T-helper 9 cell (primary cell): ENCODE measurements at places on chromosomes 6 and 20.

- no peak for DNase-seq
Observed at GRCh38 chr20:46568570-46569129, 18.2 kb upstream of the OCSTAMP start.

GRCh38 chr20:4261333-4262284 is 246.3 kb upstream of the RNF24 start:
- no peak for DNase-seq

GRCh38 chr6:39887692-39888450 is 46.4 kb downstream of the MOCS1 start:
- no peak for DNase-seq

DNA sequence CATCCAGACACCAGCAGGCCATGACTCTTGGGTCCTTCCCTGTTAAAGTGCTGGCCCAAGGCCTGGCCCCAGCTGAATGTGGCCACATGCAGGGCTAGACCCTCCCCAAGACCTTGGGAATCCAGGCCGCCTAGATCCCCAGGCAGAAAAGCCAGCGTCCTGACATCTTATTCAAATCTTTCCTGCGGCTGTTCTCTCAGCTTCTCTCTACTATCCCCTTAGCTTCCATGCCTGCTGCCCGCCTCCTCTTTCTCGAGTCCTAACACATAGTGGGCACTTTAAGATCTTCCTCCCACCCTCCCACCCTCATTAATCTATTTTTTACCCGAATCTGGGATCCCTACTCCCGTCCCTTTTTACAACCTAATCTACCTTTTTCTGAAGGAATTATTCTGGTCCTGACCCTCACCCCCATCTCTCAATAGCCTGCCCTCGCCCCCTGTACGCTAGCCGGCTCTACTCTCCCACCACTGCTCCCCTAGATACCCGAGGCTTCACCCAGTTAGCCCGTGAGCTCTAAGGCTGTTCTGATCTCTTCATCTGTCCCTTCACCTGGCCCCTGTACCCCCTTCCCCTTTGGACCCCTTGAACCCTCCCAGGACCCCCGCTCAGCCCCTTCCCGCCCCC is at the start of gene CCHCR1:
Gene CCHCR1, minus strand, starts transcription at position 290 of the 627 bp plus-strand sequence. Its CDS starts 202 bp downstream, at position 88.
- DNase-seq = no peak

DNA sequence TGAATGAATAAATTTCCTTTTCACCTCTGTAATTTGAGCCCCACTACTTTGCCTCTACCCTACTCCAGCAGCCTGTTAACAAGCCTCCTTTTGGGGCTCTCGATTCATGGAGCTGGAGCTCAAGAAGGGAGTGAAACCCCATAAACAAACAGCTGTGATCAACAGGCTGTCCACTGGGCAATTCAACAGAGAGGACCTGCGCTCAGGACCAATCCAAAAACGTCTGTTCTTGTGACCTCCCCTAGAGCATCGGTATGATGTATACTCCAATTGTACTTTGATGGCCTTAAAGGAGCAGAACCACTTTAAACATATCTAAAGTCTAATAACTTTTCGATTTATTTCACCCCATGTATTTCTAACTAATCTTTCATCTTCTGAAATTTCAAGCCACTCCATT is 37.4 kb downstream of the HIVEP2 start:
- peak; percentile 19 for DNase-seq

DNA sequence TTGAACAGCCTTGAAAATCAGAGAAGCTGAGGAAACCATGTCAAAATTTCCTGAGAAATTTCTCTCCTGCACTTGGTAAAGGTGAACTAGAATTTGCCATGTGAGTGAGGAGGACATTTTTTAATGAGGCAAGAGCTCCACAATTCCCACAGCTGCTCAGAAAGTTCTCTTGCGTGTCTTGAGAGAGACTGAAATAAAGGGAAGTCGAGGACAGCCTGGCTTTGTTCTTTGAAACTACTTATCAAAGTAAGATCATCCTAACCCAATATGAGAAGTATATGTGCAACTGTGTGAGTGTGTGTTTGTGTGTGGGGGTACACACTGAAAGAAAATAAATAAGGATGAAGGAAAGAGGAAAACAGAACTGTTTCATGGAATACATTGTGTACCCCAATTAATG is 163.4 kb downstream of the SLC24A3 start:
- DNase-seq = no peak

GRCh38 chr6:46058951-46059350 is 43.3 kb upstream of the CLIC5 start:
- no peak for DNase-seq

- DNase-seq = no peak
Observed at GRCh38 chr6:33211136-33211535, 2.8 kb downstream of the RING1 start.

DNA sequence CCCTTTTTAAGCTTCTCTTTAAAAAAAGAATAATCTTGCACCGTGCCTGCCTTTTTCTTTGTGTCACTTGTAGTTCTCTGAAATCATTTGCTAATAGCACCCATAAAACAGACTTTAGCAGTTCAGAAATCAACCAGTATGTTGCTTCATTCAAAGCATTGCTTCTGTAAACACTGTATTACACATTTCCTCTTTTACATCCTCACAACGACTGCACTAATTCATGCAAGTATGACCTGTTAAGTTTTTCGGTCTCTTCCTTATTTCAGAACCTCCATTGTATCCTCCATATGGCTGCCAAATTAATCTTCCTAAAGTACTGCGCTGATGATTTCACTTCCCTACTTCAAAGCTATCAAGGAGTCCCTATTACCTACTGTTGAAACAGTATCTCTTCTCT is 142.9 kb upstream of the RNF217 start:
- DNase-seq = no peak

GRCh38 chr6:84633771-84634170 is 130.6 kb downstream of the TBX18 start:
- DNase-seq = no peak

DNA sequence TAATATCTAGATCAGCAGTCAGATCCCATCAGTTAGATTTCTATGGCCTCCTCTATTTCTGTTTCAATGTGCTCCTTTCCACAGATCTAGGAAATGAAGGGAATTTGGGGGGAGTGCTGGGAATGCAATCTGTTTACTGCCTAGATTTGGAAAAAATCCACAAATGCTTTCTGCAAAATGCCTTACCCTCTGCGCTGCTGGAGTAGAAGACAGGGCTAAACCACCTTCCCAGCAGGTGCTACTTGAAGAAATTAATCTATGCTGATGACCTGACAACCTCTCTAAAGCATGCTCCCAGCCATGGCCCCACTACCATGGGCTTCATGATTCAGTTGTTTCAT is 46.2 kb downstream of the LY86 start:
- DNase-seq = no peak
